RPMI7951 (cell line): ENCODE measurements at places on chromosomes 16 and 17. TPM values are rescaled to one million over a fixed set of nuclear protein-coding genes. Genes with fewer than 3 reads are reported as not detected.

DLX3 gene
- total RNA-seq, result not detected in 2 replicates

DNA sequence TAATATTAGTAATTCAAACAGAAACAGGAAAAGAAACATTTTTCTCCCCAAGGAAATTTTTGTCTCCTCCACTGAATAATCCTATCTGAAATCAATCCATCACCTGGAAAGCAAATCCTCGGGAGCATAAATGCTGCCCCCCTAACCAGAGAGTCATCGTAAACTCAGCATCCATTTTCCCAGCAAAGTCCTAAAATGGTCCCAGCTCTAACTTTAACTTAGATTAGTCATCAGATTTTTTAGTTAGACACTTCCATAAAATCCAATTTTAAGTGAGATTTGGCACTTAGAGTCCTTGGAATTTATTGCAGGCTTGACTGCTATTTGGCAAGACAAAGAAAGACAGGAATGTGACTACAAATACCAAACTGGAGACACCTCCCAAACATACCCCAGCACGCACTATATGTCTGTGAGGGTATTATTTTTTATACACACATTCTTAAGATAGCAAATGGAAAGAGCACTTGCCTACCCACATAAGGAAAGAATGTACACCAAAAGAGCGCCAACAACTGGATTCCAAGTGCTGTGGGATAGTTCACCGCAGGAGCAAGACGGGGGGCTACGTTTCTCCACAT is 15.4 kb downstream of the SCO1 start:
- DNase-seq, result no peak

- DNase-seq, result no peak
These were observed 343.2 kb downstream of the PMP22 start for GRCh38 chr17:14921936-14922335.

PYDC1 gene
- total RNA-seq, result not detected in 2 replicates

MYH3 gene
- 0.12 and 3.8 TPM in 2 replicates for total RNA-seq

EFCAB13 gene
- 1.6 and 3.0 TPM in 2 replicates for total RNA-seq

DNA sequence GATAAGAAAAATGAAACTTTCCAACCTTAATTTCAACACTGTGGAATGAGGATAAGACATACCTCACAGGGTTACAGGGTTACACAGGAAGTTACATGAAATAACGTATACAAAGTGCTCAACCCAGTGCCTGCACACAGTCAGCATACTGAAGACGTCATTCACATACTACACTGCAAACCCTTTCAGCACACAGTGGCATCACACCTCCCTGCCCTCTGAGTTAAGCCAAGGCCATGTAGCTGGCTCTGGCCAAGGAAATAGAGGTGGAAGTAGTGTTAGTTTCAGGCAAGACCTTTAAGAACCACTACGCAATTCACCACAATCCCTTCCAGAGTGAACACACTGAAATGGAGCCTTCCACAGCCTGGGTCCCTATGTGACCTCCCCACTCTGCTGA is 46.6 kb upstream of the GSG1L start:
- no peak for DNase-seq

DNA sequence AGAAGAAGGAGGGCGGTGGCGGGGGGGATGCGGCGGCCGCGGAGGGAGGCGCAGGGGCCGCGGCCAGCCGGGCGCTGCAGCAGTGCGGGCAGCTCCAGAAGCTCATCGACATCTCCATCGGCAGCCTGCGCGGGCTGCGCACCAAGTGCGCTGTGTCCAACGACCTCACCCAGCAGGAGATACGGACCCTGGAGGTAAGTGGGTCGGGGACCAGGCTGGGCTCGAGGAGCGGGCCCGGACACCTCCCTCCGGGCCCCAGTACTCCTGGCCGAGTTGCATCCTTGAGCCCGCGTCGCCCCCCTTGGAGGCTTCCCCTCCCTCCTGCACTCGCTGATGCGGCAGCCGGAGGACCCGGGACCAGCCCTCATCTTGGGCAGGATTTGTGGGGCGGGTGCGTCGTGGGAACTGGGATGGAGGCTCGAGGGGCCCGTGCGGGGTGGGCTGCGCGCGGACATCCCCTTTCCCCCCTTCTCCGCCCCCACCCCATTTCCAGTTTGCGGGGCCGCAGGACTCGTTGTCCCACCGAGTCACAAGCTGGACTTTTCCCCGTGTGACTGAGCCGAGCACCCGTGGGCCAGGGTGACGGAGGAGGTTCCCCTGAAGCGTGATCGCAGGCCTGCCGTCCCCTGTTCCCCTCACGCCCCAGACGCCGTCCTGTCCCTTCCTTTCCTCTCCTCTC is 572 bp downstream of the KSR1 start:
- DNase-seq, result no peak

GRCh38 chr16:497258-497657 is 30.3 kb upstream of the CAPN15 start:
- DNase-seq, result no peak

DNA sequence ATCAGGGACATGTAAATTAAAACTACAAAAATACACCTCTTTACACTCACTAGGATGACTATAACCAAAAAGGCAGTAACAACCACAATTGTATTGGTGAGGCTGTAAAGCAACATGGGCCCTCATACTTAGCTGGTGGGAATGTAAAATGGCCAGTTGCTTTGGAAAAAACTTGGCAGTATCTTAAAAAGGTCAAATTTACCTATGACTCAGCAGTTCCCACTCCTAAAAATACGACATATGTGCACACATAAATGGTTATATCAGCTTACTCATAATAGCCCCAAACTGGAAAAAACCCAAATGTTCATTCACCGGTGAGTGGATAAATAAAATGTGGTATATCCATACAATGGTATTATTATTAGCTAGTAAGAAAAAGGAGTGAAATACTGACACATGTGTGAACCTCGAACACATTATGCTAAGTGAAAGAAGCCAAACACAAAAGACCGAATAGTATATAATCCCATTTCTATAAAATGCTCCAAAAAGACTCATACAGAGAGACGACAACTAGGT is 391.4 kb downstream of the NPIPA8 start:
- peak; percentile 20 for DNase-seq

SEZ6L2 gene
- 4.9 and 6.2 TPM in 2 replicates for total RNA-seq

GRCh38 chr17:82316651-82317393 is 586 bp downstream of the CD7 start:
- no peak for DNase-seq

TNFRSF17 gene
- total RNA-seq, result 0.48 TPM in 1 of 2 replicates, not detected in the other

DNA sequence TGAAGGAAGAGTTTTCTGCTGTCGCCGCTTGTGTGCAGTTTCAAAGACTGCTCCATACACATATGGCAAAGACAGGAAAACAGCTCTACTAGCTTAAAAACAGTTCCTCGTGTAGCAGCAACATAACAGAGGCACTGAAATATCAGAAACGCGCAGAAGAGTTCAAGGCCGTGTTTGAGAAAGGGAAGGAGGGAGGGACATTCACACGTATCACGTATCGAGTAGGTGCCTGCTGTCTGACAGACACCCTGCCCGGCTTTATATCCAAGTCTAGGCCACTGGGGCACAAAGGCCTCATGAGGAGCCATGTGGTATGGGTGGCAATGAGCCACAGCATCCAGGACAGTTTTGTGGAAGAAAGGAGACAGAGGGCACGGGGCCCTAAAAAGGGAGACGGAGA is 50.3 kb downstream of the PLXDC1 start:
- no peak for DNase-seq

UMOD gene
- total RNA-seq, result not detected in 2 replicates

DNA sequence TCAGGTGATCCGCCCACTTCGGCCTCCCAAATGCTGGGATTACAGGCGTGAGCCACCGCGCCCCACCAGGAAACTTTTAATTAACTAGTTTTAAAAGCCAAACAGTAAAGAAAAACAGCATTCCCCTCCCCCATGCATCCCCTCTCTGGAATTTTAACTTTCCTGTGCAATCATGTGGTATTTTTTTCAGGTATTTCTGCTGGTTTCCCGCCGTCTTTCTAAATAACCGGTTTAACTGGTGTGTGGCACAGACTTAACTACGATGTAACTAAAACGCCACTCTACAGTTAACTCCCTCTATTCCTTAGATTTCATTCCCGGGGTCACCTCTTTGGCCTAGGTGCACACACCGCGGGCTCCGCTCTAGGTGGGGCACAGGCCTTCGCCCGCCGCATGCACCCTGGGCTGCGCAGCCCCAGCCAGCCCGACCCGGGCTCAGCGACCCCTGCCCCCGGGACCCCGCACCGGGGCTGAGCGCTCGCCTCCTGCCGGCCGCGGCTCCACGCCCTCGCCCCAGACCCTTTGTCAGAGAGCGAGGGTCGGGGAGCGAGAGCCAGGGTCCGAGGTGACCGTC is 15.1 kb upstream of the UTP6 start:
- no peak for DNase-seq

DNA sequence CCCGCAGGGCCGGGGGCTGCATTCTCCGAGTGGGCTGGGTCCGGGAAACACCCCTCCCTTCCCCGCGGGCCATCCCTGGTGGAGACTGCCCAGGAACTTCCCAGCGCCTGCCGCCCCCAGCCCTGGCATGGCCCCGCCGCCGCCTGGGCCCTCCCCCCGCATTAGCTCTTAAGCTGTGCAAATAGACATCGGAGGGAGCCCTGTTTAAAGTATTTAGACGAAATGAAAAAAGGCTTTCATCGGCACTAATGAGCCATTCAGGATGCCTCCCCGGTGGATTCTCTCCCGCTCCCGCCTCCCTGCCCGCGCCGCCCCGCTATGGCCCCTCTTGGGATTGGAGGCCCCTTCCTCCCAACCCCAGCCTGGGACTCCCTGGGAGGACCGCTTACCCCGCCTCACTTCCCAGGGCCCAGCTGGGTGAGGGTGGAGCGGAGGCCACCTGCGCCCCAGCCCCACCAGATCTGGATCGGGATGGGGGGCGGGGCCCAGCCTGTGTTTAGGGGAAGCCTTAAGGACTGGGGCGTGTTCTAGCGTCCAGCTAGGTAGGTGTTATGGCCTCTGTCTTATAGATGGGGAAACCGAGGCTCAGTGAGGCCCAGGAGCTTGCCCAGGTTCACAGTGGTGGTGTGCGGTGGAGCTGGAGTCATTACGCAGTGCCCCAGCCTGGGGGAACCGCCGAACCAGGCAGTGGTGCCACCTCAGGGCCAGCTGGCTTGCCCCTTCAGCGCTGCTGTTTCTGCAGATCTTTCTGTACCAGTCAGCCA is 19.7 kb downstream of the SEZ6 start:
- no peak for DNase-seq

TSNAXIP1 gene
- total RNA-seq, result 0.49 TPM in 1 of 2 replicates, not detected in the other

- DNase-seq, result no peak
These were observed 524.0 kb downstream of the TOX3 start for GRCh38 chr16:52022980-52023379.

KRTAP1-1 gene
- total RNA-seq, result not detected in 2 replicates

DNA sequence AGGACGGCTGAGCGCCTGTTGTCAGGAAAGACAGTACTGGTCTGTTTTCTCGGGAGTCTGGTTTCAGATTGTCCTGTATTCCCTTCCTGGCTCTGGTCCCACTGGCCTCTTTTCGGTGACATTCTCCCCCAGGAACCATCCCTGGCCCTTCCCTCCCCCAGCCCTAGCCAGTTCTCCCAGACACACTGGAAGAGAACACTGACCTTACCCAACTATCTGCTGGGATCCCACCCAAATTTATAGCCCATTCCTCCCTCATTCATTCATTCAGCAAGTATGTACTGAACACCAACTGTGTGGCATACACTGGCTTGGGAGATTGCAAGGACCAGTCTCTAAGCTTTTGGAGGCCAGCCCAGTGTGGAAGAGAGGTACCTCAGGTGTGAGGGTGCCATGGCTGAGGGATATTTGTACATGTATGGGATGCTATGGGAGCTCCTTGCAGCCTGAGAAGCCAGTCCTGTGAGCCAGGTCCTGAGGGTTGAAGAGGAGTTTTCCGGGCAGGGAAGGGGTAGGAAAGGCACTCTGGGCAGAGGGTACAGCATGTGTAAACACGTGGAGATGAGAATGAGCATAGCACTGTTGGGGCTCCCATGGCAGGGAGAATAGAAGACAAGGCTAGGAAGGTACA is 5.2 kb downstream of the RND2 start:
- DNase-seq, result no peak
